GM23338 (cell line): ENCODE measurements at places on chromosomes 3 and 15.

DNA sequence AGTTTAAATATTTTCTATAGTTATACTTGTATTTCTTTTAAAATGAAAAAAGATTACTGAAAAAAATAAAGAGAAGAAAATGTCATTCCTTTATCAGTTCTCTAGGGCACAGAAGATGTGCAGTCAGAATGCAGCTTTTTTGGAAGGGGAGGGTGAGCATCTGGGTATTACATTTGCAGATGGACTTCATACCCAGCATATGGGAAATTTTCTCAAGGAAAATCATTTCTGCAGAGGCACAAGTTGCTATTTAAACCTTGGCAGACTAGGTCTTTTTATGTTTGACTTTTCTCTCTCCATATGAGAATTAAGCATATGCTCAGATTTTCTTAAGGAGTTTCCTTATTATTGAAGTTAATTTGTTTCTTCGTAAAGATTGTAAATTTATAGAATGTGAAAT is 39.5 kb upstream of the ZNF385D start:
- DNase-seq = no peak

- DNase-seq = peak; percentile 68
Measured at GRCh38 chr3:185176750-185177359, 24.0 kb upstream of the C3orf70 start.

DNA sequence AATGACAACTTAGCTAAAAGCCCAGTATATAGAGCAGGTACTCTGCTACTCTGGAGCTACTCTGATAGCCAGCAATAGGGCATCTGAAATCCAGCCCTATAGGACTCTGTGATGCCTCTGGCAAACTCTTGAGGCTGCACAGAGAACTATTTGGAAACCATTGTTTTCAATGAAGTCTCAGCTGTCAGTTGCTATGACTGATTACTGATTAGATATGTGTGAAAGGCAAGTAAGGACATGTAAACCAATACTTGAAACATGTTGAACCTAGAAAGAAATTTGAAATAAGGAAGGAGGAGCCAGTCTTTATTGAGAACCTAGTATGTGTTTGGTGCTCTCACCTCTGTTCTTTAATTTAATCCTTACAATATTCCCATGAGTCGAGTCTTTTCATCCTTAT is 40.2 kb upstream of the CRTC3 start:
- no peak for DNase-seq

DNA sequence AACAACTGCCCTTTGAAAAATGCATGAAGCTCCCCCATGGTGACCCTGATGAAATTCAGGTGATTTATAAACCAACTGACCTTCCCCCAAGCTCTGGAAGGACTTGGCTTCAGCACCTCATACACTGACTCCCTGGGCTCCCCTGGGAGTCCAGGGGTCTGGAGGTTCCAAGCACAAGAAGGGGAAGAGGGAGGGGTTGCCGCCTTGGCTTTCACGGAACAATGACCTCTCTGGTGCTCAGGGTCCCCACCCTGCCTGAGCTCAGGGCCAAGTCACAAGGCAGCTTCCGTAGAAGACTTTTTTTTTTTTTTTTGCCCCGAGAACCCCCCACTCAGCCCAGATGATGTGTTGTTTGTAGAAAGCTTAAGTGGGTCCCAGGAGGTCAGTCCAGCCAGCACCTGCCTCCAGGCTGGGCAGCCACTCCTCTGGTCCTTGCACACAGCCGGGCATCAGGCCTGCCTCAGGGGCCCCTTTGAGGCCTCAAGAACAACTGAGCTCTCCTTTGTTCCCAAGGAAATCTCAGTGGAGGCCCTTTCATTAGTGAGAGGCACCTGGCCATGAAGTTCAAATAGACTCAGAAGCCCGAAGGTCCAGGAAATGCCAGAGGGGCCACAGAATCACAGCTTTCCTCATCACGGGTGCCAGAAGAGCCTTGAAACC is 14.0 kb upstream of the ALAS1 start:
- DNase-seq = no peak

DNA sequence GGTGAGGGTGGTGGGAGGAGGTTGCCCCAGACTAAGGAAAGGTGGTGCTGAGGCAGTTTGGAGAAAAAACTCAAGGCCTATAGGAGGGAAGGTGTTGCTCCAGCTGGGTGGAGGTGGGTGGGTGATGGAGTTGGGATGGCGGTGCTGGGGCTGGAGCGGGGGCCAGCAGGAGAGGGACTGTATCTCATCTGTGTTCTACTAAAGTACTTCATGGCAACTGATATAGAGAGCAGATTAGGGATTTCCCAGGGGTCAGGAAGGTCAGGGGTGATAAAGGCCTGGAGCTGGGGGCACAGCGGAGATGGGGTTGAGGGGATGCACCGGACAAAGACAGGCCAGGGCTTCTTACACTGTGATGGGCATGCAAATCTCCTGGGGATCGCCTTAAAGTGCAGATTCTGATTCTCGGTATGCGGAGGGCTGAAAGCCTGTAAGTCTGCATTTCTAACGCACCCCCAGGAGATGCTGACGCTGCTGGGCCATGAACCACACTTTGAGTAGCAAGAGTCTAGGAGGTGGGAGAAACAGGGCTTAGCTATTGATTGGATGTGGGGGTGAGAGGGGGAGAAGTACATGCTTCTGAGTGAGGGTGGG is 4.2 kb downstream of the KLHL40 start:
- DNase-seq = no peak

- no peak for DNase-seq
Measured at GRCh38 chr3:133945381-133946095, 49.9 kb upstream of the RAB6B start.

DNA sequence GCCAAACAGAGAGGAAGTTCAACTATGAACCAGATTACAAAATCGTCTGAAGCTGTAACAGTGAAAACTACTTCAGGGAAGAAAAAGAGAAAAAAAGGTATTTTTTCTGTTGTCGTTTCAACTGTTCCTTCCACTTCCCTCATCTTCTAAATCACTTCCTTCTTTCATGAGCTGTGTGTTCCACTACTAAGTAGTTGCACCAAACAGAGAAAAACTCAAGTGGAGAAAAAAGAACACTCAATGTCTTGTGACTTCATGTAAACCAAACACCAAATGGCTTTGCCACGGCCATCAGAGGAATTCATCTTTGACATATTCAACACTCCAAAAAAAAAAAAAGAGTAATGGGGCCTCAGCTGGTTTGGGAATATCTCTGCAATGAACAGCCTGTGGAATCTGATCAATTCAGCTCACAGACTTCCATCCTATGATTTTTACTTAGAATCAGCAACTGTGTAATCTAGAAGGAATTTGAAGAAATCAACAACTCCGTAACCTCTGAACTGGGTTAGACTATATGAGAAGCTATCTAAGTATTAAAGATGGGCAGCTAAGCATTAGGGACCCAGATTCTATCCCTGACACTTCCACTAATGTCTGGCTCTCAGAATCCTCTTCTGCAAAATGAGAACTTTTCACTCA is 47.5 kb upstream of the RNF7 start:
- DNase-seq = no peak

- DNase-seq = no peak
Measured at GRCh38 chr3:183984127-183984740, 33.5 kb downstream of the ABCC5 start.

GRCh38 chr3:127287840-127288239 is at the start of gene PRR20G:
Gene PRR20G (minus strand): TSS chr3:127288046. CDS start chr3:127287365, 681 bp downstream.
- peak; percentile 53 for DNase-seq

- no peak for DNase-seq
Measured at GRCh38 chr15:58924327-58924726, 9.2 kb downstream of the SLTM start.

DNA sequence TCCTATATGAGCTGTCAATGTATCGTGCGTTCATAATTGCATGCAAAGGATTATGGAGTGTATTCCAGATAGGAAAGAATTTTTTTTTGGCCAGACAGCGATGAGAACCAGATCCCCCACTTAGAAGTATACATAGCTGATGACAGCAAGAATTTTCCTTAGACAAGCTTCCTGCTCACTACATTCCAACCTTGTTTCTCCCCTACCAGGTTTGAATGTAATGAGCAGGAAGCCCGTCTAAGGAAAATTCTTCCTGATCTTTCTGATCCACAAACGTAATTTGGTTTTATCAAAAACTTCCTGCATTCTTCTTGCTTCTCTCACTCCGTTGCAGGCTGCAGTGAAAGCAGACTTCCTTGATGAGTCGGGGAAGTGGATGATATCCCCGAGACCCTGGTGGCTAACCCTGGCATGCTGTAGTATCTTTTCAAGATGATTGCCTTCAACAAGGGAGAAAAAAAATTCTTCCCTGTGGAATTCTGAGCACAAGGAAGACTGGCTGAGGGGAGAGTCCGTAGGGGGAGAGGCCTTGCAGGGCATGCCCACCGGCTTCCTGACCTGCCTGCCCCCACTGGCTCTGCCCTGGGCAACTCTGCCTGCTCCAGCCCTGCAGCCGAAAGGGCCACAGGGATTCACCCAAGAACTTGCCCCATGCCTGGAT is 243.1 kb downstream of the TLE3 start:
- DNase-seq = peak; percentile 7

GRCh38 chr15:28947221-28947674 is 61.5 kb downstream of the APBA2 start:
- no peak for DNase-seq
